Left forelimb (tissue), 1 donor: ENCODE measurements at places on chromosomes 2 and 18.

DNA sequence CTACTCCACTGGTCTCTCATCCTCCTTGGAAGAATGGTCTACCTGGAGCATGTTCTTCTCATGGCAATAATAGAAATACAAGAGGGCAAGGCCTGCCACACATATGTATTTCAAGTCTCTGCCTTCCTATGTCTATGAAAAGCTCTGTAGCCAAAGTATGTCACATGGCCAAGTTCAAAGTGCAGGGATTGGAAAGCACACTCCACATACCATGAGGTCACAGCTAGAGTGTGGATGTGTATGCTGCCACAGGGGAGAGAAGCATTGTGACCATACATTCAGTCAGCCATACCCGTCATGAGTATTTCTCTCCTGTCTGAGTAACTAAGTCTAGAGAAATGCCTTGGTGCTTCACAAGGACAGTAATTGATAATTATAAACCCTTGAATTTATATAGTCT lies 8.8 kb upstream of the EIF2AK3 start:
- no peak for DNase-seq

- no peak for DNase-seq
These were observed 402.8 kb downstream of the TXNL1 start for GRCh38 chr18:56235481-56236013.

DNA sequence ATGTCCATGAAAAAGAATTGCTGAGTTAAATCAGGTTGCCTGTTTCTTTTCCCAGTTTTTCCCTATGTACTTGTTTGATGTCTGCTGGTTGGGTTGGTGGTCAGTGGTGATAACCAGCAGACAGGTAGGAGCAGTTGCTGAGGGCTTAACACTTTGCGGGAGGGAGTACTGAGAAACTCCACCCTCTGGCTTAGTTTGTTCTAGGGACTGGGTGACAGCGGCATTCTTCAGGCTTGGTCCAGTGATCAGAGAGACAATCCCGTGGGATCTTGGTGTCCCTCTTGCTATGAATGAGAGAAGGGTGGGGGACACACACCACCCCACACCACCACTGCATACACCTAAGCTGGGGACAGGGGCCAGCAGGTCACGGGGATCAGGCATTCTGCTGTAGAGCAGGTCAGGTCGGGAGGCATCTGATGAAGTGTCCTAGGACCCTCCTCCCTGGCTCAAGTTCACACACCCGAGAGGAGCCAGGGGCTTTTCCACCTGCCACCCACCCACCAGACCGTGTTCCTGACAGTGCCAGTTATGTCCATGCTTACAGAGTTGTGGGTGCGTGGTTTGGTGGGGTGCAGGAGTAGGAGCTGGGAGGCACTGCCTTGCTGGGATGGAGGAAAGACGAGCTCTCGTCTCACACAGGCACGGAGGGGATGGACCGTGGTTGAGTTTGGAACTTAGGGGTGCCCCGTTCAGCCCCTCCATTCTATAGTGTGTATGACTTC lies 21.3 kb upstream of the ALLC start:
- peak; percentile 38 for DNase-seq

GRCh38 chr2:188940171-188940570 lies 34.0 kb upstream of the COL3A1 start:
- DNase-seq = no peak

- DNase-seq = no peak
These were observed 58.6 kb downstream of the KCNG2 start for GRCh38 chr18:79856119-79857007.

DNA sequence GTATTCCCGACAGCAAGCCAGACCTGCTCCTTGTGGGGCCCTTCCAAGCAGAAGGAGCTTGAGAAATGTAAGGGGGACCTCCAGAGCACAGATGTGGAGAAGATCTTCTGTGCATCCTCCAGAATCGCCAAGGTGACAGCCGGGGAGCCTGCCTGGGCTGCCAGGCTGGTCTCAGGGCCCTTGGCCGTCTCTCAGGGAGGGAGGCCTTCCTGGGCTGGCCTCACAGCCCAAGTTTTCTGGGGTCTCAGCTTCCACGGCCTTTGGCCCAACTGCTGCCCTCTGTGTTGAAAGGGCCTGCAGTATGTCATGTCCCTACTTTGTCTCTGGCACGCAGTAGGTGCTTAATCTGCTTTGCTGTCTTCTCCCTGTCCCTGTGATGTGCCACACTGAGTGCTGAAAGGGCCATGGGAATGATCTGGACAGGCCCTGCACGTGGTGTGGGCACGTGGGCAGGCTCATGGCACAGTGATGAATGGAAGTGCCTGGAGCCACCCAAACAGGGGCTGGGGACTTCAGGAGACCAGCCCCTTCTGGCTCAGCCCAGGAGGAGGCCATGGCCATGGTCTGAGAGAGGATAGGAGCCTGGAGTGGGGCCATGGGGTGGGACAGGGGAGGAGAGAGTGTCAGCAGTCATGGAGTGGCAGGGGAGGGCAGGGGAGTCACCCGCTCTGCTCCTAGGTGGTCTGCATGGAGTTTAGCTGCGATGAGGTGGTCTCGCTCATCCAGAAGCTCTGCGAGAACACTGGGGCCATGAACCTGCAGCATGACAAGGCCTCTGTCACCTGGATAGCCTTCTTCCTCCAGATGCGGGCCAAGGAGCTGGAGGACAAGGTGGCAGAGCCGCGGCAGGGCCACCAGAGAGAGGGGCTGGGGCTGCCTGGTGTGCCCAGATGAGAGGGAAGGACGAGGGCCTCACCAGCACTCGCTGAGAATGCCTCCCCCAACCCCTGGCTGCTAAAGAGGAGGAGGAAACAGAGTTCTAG lies 35.4 kb downstream of the HJURP start:
- peak; percentile 40 for DNase-seq

GRCh38 chr2:128504246-128505149 lies 185.8 kb upstream of the HS6ST1 start:
- peak; percentile 60 for DNase-seq

DNA sequence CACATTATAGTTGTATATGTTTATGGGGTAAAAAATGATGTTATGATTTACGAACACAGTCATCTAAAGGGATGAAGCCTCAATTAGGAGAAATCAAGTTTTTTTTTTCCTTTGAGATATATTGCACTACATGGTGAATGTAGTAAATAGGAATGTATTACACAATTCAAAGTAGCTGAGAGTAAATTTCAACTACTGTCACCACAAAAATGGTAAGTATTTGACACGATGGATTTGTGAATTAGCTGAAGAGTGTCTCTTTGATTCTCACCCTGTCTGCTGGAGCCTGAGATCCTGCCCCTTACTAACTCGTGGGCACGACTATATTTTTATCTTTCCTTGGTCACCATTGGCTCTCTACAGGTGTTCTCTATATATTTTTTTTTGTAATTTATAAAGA lies 540.4 kb upstream of the DSEL start:
- DNase-seq = no peak

GRCh38 chr2:95333888-95334338 lies 36.8 kb downstream of the KCNIP3 start:
- no peak for DNase-seq

- peak; percentile 96 for DNase-seq
These were observed 3.3 kb upstream of the SOS1 start for GRCh38 chr2:39124000-39124745.
